ENCODE measurements at places on chromosomes 4 and X.

GRCh38 chr4:148095346-148095923, 346.8 kb downstream of the NR3C2 start:
- no peak for DNase-seq

GRCh38 chrX:150184491-150184890, 178.6 kb upstream of the MAMLD1 start:
- DNase-seq: peak; percentile 4

GRCh38 chrX:139025816-139026215, 314.3 kb upstream of the FGF13 start:
- DNase-seq: no peak

DNA sequence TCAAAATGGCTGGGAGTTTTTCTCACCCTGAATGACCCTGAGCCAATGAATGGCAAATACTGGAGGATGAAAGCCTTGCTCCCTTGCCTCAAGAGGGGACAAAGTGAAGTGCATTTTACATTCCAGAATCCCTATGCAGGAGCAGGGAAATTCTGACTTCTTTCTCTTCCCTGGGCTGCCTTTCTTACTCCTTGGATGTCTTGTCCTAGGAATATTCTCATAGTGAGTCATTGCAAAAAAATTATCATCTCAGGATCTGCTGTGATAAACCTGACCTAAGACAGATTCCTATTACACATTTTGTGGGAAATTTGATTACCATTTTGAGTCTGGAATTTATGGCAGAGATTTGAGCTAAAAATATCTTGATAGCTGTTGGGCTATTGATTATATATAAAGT, 199.9 kb downstream of the TMA16 start:
- no peak for DNase-seq

DNA sequence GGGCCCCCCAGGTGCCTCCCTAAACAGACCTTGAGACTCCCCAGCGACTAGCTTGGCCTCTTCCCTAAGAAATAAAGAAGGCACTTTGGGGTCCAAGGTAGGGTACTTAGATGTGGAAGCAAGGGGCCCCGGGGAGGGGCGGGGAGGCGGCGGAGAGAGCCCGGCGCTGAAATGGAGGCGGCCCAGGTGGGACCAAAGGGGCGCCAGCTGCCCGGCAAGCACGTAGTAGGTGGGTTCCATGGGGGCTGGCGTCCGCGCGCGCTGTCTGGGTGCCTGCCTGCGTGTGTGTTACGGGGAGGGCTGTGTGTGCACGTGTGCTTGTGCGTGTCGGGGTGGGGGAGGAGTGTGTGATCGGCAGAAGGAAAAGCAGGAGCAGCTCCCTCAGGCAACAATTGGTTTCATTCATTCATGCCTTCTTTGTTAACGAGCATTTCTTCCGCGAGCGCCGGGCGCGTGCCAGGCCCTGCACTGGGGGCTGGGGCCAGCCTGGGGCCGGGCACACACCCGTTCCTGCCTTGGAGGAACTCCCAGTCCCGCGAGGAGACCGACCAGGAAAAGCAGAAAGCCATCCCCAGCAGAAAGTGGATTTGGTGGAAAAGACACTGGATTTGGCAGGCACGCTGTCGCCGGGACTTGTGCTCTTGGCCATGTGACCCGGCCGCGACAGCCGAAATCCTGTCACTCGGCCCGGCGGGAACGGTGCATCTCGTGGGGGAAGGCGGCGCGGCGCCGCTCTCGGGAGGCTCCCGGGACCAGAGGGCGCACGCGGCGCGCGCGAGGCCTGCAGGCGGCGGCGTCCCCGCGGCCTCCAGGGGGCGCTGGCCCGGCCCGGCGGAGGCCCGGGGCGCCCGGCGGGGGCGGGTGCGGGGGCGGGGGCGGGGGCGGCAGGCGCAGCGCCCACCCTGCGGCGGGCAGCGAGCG, 3.3 kb upstream of the DUSP9 start:
- no peak for DNase-seq

- DNase-seq: no peak
Observed at GRCh38 chr4:31667686-31668085, 947.5 kb downstream of the PCDH7 start.

- no peak for DNase-seq
Observed at GRCh38 chrX:40671126-40671525, 23.8 kb upstream of the CXorf38 start.

DNA sequence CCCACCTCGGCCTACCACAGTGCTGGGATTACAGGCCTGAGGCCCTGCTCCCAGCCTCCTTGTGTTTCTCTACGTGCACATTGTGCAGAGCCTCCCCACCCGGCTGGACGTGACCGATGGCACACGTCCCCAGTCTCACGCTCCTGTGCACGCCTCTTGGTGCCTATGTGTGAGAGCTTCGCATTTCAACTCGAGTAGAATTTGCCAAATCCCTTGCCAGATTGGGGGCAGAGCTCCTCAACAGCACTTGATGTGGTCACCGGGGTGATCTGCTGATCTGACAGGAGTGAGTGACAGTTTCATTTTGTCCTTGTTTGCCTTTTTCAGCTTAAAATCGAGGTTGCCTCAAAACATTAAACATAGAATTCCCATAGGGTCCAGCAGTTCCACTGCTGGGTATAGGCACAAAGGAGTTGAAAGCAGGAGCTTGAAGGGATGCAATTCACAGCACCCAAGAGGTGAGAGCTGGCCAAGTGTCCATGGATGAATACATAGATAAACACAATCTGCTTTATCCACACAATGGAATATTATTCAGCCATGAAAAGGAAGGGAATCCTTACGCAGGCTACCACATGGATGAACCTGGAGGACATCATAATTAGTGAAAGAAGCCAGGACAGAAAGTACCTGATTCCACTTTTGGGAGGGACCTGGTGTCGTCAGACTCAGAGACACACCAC, 17.6 kb downstream of the TMEM187 start:
- no peak for DNase-seq

DNA sequence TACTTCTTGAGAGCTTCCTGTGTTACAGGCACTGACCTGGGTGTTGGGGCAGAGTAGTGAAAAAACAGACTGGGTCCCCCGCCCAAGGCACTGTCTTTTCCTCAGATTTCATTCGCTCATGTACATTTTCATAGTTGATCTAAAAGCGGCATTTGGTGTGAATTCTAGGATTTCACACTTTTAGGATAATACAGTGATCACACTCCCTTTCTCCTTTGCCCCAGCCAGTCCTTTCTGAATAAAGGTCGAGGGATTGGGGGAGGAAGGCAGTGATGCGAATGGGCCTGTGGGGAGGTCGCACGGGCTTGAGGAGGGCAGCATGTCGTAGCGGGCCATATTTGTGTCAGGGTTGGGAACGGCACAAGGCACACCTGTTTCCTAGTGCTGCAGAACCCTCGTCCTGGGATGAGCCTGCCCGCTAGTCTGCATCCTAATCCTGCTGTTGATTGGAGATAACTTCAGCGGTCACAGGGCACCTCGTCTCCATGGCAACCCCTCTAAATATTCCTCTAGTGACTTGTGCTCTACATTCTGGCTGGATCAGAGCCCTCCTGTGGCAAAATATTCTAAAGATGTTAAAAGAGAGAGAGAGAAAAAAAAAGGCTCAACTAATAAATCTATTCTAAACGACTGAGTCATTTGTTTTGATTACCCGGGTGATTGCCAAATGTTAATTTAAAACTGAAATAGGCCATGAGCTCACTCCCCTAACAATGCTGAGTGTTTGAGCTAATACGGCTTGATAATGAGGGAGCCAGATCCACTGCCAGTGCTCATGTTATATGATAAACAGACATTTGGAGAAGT, 21.8 kb downstream of the FHL1 start:
- DNase-seq: no peak

DNA sequence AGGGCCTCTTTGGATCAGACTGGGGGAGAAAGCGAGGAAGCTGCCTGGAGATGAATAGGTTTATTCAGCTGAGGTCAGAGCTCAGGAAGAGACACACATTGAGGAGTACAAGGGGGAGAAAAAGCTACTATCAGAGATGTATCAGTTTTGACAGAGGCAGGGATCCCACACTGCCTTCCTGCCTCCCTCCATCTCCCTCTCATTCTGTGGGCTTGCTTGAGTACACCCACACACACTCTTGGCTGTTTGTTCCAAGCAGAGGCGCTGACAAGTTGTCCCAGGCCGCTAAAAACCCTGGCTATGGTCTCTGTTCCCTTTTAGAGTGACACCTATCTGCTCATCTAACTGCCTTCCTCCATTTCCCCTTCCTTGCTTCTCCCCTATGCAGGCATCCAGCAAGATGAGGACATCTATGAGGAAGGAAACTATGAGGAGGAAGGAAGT, 5.2 kb downstream of the TSPYL2 start:
- no peak for DNase-seq

DNA sequence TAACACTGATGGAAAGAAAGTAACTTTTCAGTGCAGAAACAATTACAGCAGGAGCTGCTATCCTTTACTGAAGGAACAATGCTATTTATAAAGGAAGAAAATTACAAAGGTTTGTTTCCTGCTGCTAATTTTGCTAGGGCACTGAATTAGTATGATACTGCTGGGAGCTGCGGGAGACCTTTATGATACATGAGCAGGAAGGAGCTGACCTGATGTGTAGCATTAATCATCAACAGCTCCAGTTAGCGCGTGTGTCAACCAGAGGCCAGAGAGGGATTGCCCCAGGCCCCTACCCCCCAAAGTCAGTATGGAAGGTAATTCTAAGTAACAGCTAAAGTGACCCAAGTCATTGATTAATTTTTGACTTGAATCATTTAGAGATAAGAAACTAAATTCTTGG, 728.9 kb downstream of the PCDH18 start:
- DNase-seq: no peak

- DNase-seq: no peak
Observed at GRCh38 chr4:42519803-42520417, 122.6 kb downstream of the SHISA3 start.

DNA sequence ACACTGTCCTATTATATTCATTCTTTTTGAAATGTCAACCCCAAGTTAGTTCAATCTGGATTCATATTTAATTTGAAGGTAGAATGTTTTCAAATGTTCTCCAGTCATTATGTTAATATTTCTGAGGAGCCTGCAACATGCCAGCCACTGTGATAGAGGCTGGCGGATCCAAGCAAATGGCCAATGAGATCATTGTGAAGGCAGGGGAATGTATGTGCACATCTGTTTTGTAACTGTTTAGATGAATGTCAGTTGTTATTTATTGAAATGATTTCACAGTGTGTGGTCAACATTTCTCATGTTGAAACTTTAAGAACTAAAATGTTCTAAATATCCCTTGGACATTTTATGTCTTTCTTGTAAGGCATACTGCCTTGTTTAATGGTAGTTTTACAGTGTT, 1.6 kb downstream of the CXCL1 start:
- DNase-seq: no peak

DNA sequence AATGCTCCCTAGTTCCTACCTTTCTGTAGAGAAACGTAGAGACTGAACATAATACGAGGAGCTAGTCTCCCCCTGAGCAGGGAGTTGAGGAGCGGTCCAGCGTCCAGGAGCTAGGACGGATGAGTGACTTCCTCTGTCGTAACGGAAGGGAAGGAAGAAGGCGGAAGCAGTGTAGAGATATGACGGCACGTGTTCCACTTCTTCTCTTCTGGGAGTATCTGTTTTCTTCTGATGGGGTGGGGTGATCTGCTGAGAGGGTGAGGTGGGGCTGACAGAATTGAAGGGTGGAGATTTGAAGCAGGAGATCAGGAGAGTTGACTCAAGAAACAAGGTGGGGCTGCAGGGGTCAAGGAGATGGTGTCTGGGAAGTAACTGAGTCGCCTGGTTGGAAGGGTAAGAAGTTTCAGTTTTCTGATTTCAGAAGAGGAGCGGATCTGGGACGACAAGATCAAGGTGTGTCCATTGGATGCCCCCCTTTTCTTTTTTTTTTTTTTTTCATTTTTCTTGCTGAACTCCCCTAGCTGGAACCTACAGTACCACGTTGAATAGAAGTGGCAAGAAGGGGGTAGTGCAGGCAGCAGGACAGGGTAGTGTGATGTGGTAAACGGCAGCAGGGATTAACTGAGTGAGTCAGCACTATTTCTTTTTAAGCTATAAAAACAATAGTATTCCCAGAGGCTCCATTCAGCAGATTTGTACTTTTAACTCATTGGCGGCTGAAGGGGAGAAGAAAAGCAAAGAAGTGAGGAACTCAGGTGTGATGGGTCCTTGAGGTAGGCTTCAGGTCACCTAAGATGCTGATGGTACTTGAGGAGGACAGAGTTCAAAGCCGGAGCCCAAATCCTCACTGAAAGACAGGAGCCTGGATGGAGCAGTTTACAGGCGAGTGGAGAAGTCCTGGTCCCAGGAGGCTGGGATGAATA, 50.8 kb upstream of the SETD7 start:
- DNase-seq: no peak

GRCh38 chrX:40514376-40514775, 66.4 kb upstream of the ATP6AP2 start:
- DNase-seq: no peak

- DNase-seq: no peak
Observed at GRCh38 chrX:65035446-65035770, 59.2 kb upstream of the ZC4H2 start.

DNA sequence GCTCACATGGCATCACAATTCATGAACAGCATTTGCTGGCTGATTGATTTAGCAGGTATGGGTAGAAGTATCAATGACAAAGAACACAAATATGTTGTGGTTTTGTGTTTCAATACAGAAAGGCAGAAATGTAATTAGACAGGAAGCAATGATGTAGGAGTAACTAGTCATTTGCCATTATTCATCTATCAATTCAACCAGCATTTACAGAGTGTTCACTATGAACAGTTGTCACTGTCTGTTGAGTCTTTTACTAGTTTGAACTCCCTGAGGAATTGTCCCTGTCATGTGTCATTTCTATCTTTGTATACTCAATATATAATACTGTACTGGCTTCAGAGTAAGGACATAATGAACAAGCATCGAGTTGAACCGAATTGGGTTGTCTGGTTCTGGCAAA, 51.5 kb upstream of the ARHGAP24 start:
- DNase-seq: no peak

DNA sequence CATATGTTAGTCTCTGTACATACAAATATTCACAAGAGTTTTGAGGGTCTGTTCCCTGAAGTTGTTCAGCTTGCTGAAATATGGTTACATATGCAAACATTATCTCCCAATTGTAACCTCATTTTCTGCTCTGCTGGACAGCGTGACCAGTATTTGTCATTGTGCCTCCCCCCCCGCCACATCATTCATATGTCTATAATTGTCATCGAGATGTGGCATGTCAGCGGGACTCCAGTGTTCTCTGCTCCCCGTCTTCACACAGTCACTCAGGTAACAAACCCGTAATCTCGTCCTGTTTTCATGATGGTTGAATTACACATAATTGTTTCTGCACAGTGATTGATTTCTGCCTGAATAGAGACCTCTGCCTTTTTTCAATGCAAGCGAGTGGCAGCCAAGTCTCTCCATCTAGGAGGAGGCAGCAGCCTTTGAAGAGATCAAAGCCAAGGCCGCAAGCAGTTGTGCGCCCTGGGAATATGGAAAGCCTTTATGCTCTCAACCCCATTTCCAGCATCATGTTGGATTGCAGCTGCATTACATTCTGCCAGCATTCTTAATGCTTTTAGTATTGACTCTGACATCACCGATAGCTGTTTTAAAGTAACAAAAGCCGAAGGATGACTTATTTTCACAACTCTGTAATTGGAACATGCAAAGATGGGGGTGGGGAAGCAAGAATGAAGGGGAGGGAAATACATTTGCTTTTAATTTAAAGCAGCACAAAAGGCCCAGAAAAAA, 27.4 kb downstream of the LEF1 start:
- no peak for DNase-seq

GRCh38 chr4:147747787-147748454, 16.0 kb downstream of the ARHGAP10 start:
- DNase-seq: no peak
